ENCODE measurements at places on chromosomes 4 and X.

GRCh38 chr4:146486565-146486964 lies 35.2 kb downstream of the SLC10A7 start:
- no peak for DNase-seq

- no peak for DNase-seq
These were observed 9.7 kb downstream of the RAP2C start for GRCh38 chrX:132209527-132209926.

DNA sequence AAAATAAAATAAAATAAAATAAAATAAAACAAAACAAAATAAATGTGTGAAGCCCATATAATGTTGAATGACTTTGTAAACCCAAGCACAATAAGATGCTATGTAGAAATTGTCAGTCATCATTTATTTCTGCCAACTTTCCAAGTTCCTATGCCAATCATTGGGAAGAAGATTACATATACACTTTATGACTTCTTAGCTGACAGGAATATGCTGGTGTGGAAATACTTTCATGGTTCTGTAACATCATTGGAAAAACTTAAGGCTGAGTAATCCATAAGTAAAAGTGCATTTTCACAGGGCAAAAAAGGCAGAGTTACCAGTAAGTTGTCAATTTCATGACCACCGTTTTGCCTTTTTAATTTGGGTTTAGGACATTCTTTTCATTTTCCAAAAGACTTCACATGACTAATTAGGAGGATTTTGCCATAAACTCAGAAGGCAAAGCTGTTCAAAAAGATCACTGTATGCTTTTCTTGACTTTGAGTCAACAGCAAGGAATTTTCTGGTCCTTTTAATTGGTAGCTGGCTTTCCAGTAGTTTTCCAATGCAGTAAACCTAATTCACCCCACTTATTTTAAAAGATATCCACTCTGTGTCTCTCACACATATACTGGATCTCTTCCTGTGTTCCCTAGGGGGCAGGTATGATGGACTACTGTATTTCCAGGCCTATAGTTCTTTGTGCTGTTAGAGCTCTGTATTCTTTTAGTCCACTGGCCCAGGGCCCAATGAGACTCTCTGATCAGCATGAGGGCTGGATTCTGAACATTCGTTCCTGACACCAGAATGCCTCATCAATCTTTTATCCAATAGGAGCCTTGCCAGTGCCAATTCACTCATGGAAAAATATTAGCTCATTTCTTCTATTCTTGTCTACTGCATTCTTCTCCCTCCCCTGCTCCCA lies 26.2 kb upstream of the SCRG1 start:
- DNase-seq: peak; percentile 44

- DNase-seq: no peak
These were observed 4.7 kb upstream of the RENBP start for GRCh38 chrX:153948847-153949805.

- DNase-seq: no peak
These were observed 1977.2 kb downstream of the PCDH7 start for GRCh38 chr4:32697281-32697814.

All from hepatic stellate cell (primary cell).